Naive thymus-derived CD4-positive, alpha-beta T cell (primary cell): ENCODE measurements at places on chromosomes 16 and 17. TPM values are rescaled to one million over a fixed set of nuclear protein-coding genes. Genes with fewer than 3 reads are reported as not detected.

- no peak overlapping the region for H3K27ac ChIP-seq
- H3K27me3 ChIP-seq = no peaks in the 10 kb centered on the region
- no peak overlapping the region for H3K4me3 ChIP-seq
- H3K36me3 ChIP-seq = peaks cover 40% of the 10 kb centered on the region
Observed at GRCh38 chr17:66730461-66730923, 104.4 kb upstream of the CACNG5 start.

DNA sequence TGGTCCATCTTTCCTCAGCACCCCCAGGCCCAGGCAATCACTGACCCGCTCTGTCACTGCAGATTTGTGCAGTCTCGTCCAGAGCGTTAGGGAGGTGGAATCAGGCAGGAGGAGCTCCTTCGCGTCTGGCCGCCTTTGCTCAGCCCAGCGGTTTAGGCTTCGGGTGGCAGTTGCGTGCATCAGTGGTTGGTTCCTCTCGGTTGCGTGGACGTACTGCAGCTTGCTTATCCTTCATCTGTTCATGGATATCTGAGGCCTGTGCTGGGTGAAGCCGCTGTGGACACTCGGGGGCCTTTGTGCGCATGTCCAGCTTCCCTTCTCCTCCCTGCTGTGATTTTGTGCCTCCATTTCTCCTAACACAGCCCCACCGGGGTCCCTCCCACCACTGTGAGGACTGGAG, 4.7 kb upstream of the P2RX1 start:
- no peak overlapping the region for H3K27ac ChIP-seq
- no peak for DNase-seq
- no peak overlapping the region for H3K4me3 ChIP-seq
- peaks cover 16% of the 10 kb centered on the region for H3K4me1 ChIP-seq
- no peaks in the 10 kb centered on the region for H3K27me3 ChIP-seq

- H3K27me3 ChIP-seq = no peaks in the 10 kb centered on the region
- no peaks in the 10 kb centered on the region for H3K36me3 ChIP-seq
- no peak for DNase-seq
- H3K4me1 ChIP-seq = no peaks in the 10 kb centered on the region
Observed at GRCh38 chr17:44177640-44178039, 7.1 kb downstream of the ASB16 start.

- no peaks in the 10 kb centered on the region for H3K4me1 ChIP-seq
- no peaks in the 10 kb centered on the region for H3K36me3 ChIP-seq
- DNase-seq = no peak
Observed at GRCh38 chr16:4214215-4214621, 27.7 kb downstream of the SRL start.

DNA sequence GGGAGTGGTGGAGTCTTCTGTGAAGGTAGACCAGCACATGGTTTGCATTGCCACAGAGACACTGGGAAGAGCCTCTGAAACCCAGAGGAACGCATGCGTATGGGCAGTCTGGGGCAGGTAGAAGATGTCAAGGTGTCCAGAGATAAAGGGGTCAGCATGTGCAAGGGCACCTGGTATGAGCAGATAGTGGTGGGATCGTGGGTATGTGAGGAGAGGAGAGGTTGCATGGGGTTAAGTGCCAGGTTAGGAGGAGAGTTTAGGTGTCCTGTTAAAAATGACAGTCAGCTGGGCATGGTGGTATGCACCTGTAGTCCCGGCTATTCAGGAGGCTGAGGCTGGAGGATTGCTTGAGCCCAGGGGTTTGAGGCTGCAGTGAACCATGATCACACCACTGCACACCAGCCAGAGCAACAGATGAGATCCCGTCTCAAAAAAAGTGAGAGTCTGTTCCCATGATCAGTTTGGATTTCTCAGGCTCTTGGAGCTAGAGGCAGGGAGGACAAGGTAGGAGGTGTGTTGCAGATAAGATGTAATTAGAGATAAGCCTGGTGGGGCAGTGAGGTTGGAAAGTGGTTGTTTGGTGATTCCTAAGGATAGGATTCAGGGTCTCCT, 3.0 kb downstream of the PYCARD start:
- no peak for DNase-seq
- H3K27ac ChIP-seq = no peak overlapping the region
- no peaks in the 10 kb centered on the region for H3K27me3 ChIP-seq
- H3K36me3 ChIP-seq = no peaks in the 10 kb centered on the region

DNA sequence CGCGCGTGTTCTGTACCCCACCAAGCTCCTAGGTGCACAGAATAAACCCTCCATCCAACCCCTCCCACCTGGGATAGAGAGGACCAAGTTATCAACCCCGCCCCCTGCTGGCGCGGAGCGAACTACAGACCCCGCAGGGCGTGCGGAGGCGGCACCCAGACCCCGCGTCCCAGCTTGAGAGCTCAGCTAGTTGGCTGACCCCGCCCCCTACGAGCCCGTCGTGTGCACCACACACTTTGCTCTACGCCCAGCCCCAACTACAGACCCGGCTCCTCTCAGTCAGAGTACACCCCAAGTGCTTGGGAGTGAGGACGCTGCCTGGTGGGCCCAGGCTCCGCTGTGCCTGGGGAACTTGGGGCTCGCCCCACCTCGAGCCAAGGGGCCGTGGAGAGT, 1.5 kb downstream of the GRIN2A start:
- no peaks in the 10 kb centered on the region for H3K36me3 ChIP-seq
- H3K4me1 ChIP-seq = no peaks in the 10 kb centered on the region
- H3K27ac ChIP-seq = no peak overlapping the region
- H3K27me3 ChIP-seq = no peaks in the 10 kb centered on the region
- H3K4me3 ChIP-seq = no peak overlapping the region

GRCh38 chr17:4616476-4616875, 25.0 kb downstream of the ALOX15 start:
- H3K4me3 ChIP-seq = no peak overlapping the region
- H3K4me1 ChIP-seq = no peaks in the 10 kb centered on the region
- peaks cover 4% of the 10 kb centered on the region for H3K27me3 ChIP-seq
- H3K36me3 ChIP-seq = no peaks in the 10 kb centered on the region
- H3K27ac ChIP-seq = no peak overlapping the region
- DNase-seq = no peak

DNA sequence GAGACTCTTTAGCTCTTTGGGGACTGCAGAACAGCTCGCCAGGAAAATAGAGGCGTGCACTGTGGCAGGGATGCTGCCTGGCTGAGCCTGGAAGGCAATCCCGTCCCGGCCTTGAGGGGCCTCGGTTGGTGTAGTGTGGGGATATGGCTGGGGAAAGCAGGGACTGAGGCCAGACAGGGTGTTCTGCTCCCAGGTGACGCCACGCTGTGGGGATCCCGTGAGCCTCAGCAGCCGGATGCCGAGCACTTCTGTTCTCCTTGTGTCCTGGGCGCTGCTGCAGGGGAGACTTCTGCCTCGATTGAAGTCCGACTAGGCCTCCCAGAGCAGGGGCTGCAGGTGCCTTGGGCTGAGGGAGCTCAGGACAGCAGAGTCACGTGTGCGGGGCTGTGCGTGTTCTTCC, 72.6 kb downstream of the BANP start:
- H3K4me1 ChIP-seq = no peaks in the 10 kb centered on the region
- H3K4me3 ChIP-seq = no peak overlapping the region
- no peak for DNase-seq
- no peaks in the 10 kb centered on the region for H3K36me3 ChIP-seq
- H3K27ac ChIP-seq = no peak overlapping the region

DNA sequence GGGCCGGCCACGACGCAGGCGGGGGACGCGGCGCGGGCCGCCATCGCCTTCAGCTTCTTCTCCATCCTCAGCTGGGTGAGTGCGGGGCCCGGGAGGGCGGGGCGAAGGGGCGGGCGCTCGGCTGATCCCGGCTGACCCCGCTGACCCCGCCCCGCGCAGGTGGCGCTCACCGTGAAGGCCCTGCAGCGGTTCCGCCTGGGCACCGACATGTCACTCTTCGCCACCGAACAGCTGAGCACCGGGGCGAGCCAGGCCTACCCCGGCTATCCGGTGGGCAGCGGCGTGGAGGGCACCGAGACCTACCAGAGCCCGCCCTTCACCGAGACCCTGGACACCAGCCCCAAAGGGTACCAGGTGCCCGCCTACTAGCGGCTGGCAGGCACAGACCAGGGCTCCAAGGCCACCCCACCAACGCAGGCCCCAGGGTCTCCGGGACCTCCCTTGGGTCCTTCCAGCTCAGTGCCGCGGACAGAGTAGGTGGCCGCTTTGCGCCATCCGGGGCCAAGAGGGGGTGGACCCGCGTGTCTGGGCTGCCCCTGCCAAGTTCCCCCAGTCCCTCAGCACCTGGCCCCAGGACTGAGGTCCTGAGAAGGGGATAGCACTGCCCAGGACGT, 3.0 kb downstream of the SYNGR3 start:
- H3K27ac ChIP-seq = peak overlapping the region; percentile 33
- peaks cover 3% of the 10 kb centered on the region for H3K27me3 ChIP-seq
- no peak overlapping the region for H3K4me3 ChIP-seq

DNA sequence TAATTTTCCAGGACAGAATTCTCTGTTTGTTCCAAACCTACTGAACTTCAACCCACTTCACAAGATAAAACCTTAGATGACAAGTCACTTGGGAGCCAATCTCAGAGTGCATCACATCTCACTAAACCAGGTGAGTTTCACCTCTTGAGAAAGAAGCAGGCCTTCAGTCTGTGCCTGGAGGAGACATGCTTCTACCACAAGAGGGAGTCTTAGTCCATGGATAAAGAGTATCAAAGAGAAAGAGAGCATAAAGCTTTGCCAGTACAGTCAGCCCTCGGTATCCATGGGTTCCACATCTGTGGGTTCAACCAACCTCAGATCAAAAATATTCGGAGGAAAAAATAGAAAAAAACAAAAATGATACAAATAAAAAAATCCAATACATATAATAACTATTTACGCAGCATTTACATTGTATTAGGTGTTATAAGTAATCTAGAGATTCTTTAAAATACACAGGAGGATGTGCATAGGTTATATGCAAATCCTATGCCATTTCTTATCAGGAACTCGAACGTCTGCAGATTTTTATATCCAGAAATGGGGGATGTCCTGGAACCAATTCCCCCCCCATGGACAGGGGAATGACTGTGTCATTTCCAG, 37.7 kb downstream of the DUSP14 start:
- peak; percentile 54 for DNase-seq
- H3K36me3 ChIP-seq = peaks cover 22% of the 10 kb centered on the region
- no peaks in the 10 kb centered on the region for H3K4me1 ChIP-seq
- no peak overlapping the region for H3K27ac ChIP-seq
- no peak overlapping the region for H3K4me3 ChIP-seq

DNA sequence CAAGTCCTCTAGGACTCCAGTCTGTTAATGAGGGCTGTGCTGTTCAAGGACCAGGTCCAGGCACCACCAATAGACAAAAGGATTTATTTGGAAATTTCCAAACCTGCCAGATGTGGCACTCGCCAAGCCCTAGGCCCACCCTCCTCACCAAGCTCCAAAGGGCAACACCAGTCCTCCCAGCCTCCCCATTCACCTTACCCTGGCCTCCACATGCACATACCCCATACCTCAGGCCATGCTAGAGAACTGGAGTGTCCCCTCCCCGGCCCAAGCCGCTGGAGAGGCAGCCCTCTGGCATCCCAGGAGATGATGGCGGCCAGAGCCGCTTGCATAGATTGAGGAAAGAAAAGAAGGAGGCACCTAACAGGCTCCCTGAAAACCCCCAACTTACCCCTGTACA, 4.6 kb upstream of the FTSJ3 start:
- H3K36me3 ChIP-seq = peaks cover 18% of the 10 kb centered on the region
- peaks cover 40% of the 10 kb centered on the region for H3K4me1 ChIP-seq
- no peaks in the 10 kb centered on the region for H3K27me3 ChIP-seq

DNA sequence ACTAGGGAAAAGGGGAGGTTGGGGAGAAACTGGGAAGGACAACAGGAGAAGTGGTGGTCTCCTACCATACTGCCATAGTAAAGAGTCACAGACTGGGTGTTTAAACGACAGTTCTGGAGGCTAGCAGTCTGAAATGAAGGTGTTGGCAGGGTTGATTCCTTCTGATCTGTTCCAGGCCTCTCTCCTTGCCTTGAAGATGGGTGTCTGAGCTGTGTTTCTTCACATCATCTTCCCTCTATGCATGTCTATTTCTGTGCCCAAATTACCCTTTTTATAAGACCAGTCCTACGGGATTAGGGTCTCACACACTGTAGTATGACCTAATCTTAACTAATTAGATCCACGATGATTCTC, 79.8 kb upstream of the TMEM97 start:
- no peak for DNase-seq
- H3K27ac ChIP-seq = no peak overlapping the region
- H3K4me1 ChIP-seq = no peaks in the 10 kb centered on the region

GRCh38 chr17:78759203-78759968, 22.7 kb downstream of the CYTH1 start:
- no peaks in the 10 kb centered on the region for H3K27me3 ChIP-seq
- no peaks in the 10 kb centered on the region for H3K36me3 ChIP-seq
- H3K4me3 ChIP-seq = peak overlapping the region; percentile 53
- peak; percentile 95 for DNase-seq
- H3K4me1 ChIP-seq = peaks cover 75% of the 10 kb centered on the region
- H3K27ac ChIP-seq = peak overlapping the region; percentile 93

- H3K27me3 ChIP-seq = no peaks in the 10 kb centered on the region
- H3K27ac ChIP-seq = no peak overlapping the region
- H3K4me3 ChIP-seq = no peak overlapping the region
- no peak for DNase-seq
Observed at GRCh38 chr17:6398955-6399354, 36.0 kb downstream of the AIPL1 start.

- H3K27me3 ChIP-seq = no peaks in the 10 kb centered on the region
- no peaks in the 10 kb centered on the region for H3K4me1 ChIP-seq
- H3K4me3 ChIP-seq = no peak overlapping the region
- no peaks in the 10 kb centered on the region for H3K36me3 ChIP-seq
Observed at GRCh38 chr17:56700919-56701420, 107.5 kb downstream of the NOG start.

GRCh38 chr16:84294117-84294516, 561 bp upstream of the WFDC1 start:
- H3K4me1 ChIP-seq = no peaks in the 10 kb centered on the region
- H3K27ac ChIP-seq = no peak overlapping the region

- no peaks in the 10 kb centered on the region for H3K27me3 ChIP-seq
- H3K4me3 ChIP-seq = no peak overlapping the region
- H3K36me3 ChIP-seq = no peaks in the 10 kb centered on the region
- no peaks in the 10 kb centered on the region for H3K4me1 ChIP-seq
- no peak overlapping the region for H3K27ac ChIP-seq
Observed at GRCh38 chr16:54977211-54977610, 46.5 kb downstream of the IRX5 start.

- H3K36me3 ChIP-seq = no peaks in the 10 kb centered on the region
- H3K27ac ChIP-seq = no peak overlapping the region
- peak; percentile 47 for DNase-seq
- H3K4me3 ChIP-seq = no peak overlapping the region
Observed at GRCh38 chr17:10616502-10617119, 40.5 kb downstream of the MYH3 start.

The PYDC1 gene
- total RNA-seq = not detected

The METTL26 gene
- 41.7 TPM for total RNA-seq

The CA5A gene
- total RNA-seq = not detected

The KCNJ12 gene
- total RNA-seq = 0.19 TPM

The HS3ST2 gene
- not detected for total RNA-seq

The TBC1D3B gene
- total RNA-seq = 4.0 TPM

The CSH1 gene
- not detected for total RNA-seq

The IL34 gene
- 0.38 TPM for total RNA-seq

The ITGAD gene
- 0.24 TPM for total RNA-seq

The ODAD4 gene
- total RNA-seq = 2.0 TPM

The QPRT gene
- 1.4 TPM for total RNA-seq

The SOX15 gene
- 1.1 TPM for total RNA-seq

The TTYH2 gene
- 12.7 and 16.2 TPM in 2 replicates for total RNA-seq

The C17orf113 gene
- total RNA-seq = 0.80 TPM
